ENCODE measurements at places on chromosomes 1 and 21.

- DNase-seq = no peak
Measured at GRCh38 chr1:198873696-198874230, 234.9 kb downstream of the PTPRC start.

GRCh38 chr1:39494671-39495410, 3.4 kb downstream of the BMP8A start:
- DNase-seq = no peak

DNA sequence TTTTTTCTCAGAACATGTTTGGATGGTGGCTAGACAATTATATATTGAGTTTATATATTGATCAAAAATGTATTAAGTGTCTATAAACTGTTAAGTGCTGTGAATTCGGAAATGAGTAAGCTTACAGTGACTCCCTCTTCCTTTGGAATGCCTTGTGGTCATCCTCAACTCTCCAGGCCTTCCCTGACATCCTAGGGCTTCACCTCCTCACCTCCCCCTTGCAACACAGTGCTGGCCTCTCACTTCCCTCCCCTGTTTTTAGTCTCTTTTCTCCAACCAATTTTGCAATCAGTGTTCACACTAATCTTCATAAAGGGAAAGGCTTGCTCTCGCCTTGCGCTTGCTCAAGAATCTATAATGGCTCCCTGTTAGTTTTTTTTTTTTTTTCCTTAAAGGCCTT, 95.1 kb upstream of the C1orf21 start:
- DNase-seq = no peak

DNA sequence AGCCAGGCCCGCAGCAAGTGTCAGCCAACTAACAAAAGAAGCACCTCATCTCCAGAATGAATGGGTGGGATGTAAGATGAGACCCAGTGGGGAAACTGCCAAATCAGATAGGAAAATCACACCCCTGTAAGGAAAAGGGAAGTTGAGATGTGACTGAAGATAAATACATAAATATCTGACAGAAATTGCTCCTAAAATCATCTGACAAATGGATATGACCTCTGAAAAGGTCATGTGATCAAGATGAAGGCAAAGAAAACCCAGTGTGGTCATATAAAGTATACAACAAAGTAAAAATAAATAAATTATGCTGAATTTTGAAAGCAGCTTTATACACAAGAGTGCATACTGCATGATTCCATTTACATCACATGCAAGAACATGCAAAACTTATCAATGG, 12.7 kb downstream of the SIPA1L2 start:
- no peak for DNase-seq

- no peak for DNase-seq
Measured at GRCh38 chr1:48710318-48710717, 66.4 kb downstream of the BEND5 start.

GRCh38 chr1:229991724-229992333, 75.2 kb upstream of the GALNT2 start:
- no peak for DNase-seq

GRCh38 chr1:107680579-107680985, 284.4 kb downstream of the VAV3 start:
- no peak for DNase-seq

- DNase-seq = peak; percentile 72
Measured at GRCh38 chr1:183515002-183515689, 42.8 kb downstream of the SMG7 start.

DNA sequence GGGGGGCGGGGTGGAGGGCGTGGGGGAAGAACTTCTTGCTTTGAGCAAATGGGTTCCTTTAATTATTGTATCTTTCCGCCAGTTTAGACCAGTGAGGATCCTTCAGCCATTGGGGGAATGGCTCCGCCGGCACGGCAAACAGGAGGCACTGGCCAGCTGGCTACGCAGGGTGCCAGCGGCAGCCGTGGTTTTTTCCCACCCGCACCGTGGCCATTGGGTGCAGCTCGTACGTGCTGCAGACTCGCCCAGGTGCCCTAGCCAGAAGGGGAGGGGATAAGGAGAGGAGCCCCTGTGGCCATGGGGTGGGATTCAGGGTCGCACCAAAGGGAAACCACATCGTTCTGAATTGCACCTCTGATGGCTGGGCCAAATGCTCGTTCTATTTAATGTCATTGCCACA, 65.6 kb downstream of the RGSL1 start:
- no peak for DNase-seq

- DNase-seq = no peak
Measured at GRCh38 chr1:165907256-165907857, 79.9 kb downstream of the UCK2 start.

GRCh38 chr1:163205513-163205912, 2.8 kb upstream of the RGS5 start:
- no peak for DNase-seq

- DNase-seq = no peak
Measured at GRCh38 chr1:219927956-219928790, at the start of gene SLC30A10. Gene SLC30A10, minus strand, starts transcription at chr1:219928557. Its CDS starts 117 bp downstream, at chr1:219928440.

DNA sequence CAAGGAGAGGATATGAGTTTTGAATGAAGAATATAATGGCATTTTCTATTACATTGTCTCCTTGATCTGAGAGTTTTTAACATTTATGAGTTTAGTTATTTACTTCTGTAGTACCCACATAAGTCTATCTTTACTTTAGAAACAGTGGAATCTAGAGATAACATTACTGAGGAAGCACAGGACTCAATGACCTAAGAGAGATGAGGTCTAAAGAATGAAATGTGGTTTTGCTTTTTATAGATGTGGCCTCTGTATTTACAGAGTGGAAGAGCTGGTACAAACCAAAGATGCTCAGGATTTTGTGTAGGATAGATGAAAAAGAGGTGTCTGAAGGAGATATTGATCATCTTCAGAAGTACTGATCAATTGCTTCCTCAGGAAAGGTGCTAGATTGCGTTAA, 177.3 kb downstream of the KCTD3 start:
- no peak for DNase-seq

DNA sequence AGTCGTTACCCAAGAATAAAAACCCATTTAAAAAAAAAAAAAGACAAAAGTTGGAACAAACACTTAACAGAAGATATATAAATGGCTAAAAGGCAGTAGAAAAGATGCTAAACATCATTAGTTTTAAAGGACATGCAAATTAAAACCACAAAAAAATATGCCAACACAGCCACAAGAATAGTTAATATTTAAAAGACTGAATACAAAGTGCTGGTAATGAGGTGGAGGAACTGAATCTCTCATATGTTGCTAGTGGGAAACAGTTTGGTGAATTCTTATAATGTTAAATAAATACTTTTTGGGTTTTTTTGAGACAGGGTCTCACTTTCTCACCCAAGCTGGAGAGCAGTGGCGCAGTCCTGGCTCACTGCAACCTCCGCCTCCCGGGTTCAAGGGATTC, 10.0 kb downstream of the LRRC40 start:
- DNase-seq = no peak

GRCh38 chr1:74470251-74470650, 42.2 kb downstream of the LRRC53 start:
- no peak for DNase-seq
